NB4 (cell line): ENCODE measurements at places on chromosomes 4 and X.

- no peak for DNase-seq
Observed at GRCh38 chr4:40969501-40969900, 219.7 kb downstream of the NSUN7 start.

DNA sequence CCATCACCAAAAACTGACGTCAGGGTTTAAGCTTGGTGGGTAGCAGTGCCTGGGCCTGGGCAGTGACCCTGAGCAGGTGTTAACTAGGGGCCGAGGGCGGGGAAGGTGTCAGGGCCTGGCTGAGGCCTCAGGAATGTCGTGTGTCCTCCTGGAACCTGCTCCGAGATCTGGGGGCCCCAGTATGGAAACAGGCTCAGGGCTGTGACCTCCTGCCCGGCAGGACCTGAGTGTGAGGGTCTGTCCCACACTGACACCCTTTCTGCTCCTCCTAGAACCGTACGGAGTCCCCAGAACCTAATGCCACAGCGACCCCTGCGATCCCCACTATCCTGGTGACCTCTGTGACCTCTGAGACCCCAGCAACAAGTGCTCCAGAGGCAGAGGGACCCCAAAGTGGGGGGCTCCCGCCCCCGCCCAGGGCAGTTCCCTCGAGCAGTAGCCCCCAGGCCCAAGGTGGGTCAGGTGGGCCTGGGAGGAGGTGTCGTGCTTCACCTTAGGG, 741 bp downstream of the HGFAC start:
- no peak for DNase-seq

DNA sequence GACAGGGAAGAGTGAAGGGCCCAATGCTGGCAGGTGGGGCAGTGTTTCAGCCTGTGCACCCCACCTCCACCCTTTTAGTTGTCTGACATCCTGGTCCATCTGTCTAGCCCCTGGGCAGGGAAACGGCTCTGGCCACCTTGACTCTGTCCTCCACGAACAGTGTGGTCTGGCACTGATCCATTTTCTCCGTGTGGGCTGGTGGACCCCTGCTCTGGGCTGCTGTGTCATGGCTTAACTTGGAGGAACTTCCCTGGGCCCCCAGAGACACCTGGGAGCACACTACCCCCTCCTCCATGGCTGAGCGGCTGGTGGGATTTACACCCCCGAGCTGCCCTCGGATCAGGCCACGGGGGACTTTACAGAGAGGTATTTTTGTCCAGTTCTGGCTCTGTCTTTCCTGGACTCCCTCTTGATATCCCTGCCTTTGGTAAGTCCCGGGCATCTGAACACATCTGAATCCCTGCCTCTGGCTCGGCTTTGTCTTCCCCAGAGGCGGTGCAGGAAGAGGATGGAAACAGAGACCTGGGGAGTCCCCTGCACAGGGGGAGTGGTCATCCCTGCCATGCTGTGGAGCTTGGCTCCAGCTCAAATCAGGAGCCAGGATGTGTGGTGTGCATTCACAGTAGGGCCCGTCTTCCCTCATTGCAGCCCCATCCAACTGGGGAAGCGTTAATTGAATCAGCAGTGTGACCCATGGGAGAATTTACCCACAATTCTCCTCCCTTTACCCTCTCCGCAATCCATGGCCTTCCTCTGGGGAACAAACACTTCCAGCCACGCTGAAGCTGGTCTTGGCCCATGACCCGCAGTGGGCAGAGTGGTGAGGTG, 6.3 kb upstream of the NKX1-1 start:
- DNase-seq: no peak

- DNase-seq: no peak
Observed at GRCh38 chr4:99846891-99847290, 30.3 kb downstream of the DAPP1 start.

DNA sequence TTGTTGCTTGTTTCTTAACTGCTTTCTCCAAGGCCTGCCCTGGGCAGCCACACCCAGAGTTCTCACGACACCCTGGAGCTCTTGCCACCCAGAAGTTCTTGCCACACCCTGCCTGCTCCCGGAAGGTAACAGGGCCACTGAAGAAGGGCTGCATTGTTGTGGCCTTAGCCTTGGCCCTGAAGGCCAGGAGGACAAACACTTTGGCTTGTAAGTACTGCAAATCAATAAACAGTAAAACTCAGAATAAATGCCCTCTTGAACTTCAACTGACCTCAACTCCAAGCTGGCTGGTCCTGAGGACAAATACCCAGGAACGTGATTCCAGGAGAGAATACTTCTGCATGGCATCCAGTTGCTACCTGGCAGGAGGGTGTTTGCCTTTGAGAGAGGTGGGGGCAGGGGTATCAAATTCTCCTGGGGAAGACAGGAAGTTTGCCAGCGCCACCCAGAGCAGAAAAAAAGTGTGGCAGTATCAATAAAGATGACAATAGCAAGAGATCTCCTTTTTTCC, 54.1 kb downstream of the TLR10 start:
- DNase-seq: peak; percentile 17

GRCh38 chr4:8353912-8354453, 84.4 kb downstream of the HTRA3 start:
- peak; percentile 76 for DNase-seq
